ENCODE measurements at places on chromosomes 11 and 22.
A peak's percentile ranks its signal among the peaks of the same experiment; 100 is the strongest.

GRCh38 chr11:73506038-73506437, 91.9 kb downstream of the FAM168A start:
- no peak for DNase-seq

DNA sequence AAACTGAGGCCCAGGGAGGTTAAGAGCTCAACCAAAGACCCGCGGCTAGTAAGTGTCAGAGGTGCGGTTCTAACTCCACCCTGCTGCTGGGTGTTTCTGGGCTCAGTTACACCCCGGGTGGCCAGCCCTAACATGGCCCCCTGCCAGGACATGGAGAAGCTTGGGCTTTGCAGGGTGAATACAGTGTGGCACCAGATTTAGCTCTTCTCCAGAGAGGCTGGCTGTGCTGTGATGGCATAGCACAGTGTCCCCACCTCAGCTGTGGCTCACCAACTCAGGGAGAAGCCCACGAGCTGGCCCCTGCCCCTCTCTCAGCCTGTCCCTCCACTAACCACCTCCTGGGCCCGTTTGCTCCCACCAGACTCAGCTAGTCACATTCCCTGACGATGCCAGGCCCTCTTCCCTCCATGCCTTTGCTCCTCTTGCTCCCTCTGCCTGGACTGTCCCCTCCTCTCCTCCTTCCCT, 7.0 kb downstream of the UCP3 start:
- no peak for DNase-seq

- DNase-seq: peak; percentile 63
Observed at GRCh38 chr22:22060200-22061084, 77.9 kb upstream of the TOP3B start.

- DNase-seq: no peak
Observed at GRCh38 chr11:93648158-93648557, 13.3 kb upstream of the CEP295 start.

- peak; percentile 42 for DNase-seq
Observed at GRCh38 chr11:1218788-1219445, 3.9 kb upstream of the MUC5B start.

GRCh38 chr11:113817162-113817561, 37.6 kb downstream of the CLDN25 start:
- no peak for DNase-seq

- DNase-seq: no peak
Observed at GRCh38 chr22:27625769-27626674, 175.5 kb downstream of the MN1 start.

DNA sequence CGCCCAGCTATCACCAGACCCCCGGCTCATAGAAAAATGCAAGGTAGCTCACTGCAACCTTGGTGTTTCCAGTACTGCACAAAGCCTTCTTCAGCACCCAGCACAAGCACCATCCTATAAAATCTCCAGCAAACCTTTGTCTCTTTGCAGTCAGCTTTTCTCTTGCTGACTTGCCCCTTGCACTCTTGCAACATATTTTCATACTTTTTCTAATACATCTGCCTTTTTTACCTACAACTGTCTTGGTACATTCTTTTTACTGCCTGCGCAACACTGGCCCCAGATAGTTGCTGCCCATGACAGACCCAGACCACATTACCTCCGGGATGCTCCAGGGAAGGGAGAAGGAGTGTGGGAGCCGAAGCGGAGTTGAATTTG, 142.4 kb downstream of the MPPED1 start:
- DNase-seq: no peak

DNA sequence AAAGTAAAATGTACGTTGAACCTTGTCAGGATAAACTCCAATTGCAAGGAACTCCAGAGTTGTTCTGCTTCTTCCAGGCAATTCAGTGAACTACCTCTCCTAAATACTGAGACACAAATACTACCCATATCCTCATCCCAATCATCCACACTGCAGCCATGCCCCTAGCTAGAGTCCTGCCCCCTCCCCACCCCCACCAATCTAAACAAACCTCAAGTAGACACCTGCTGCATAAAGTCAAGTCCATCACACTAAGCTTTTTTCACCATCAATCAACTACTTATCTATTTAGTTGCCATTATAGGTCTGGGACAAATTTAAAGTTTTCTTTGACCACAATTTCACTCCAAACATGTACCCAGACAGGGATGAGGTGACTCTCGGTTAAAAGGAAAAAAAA, 93.2 kb upstream of the APOA1 start:
- peak; percentile 52 for DNase-seq

DNA sequence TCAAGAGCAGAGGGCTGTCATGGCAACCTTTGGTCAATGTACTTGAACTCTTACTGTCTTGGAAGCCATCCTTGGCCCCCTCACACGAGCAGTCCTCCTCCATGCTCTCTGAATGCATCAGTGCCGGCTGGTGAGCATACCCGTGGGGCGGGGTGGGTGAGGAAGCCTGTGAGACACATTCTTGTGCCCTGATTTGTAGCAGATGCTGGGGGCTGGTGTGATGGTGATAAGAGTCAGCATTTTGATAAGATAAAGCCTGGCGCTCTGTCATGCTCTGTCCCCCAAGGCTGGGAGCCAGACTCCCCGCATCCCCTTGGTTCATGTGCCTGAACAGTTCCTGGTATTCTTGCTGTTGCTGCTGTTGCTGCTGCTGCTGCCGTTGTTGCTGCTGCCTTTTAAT, 20.5 kb upstream of the APOA1 start:
- DNase-seq: no peak

GRCh38 chr11:75737314-75737713, 19.7 kb downstream of the MOGAT2 start:
- no peak for DNase-seq

- DNase-seq: no peak
Observed at GRCh38 chr11:12219757-12220156, 109.4 kb downstream of the MICAL2 start.

- no peak for DNase-seq
Observed at GRCh38 chr11:131246156-131246555, 124.3 kb upstream of the NTM start.

- DNase-seq: no peak
Observed at GRCh38 chr11:27420722-27421572, 51.6 kb downstream of the LGR4 start.

DNA sequence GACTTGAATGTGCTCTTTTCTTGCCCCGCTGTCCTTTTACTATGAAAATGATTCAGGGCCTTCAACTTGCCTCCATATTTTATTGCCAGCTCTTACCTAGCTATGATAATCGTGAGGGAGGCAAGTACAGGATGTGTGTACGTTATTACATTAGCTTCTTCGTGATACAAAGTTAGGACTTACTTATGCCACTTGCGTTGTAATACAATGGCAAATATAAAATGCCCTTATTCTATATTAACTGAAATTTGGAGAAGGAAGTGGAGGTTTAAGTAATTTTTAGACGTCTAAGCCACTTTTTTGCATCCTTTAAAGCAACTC, 10.8 kb upstream of the CCT8L2 start:
- DNase-seq: no peak

- peak; percentile 95 for DNase-seq
Observed at GRCh38 chr11:62805076-62805892, at the start of gene NXF1. NXF1 (minus strand) TSS chr11:62805440; CDS start chr11:62805356, 84 bp downstream.

- DNase-seq: no peak
Observed at GRCh38 chr22:23786261-23786710, 480 bp upstream of the SMARCB1 start.

- peak; percentile 80 for DNase-seq
Observed at GRCh38 chr22:50308597-50308935, 1.1 kb upstream of the PLXNB2 start.

DNA sequence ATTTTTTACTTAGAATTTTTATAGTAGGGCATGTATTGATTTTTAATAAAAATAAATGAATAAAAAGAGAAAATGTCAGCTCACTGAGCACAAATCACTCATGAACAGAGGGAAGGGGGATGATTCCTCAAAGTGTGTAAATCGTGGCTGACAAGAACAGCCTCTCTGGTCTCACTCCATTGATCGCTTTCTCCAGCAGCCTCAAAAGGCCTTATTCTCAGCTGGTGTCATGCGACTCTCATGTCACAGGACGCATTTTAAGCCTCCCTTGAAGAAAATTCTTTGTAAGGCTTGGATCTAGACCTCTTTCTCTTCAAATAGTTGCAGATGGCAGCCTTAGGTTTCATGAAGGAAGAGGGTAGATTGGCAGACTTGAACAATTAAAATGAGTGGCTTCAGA, 33.9 kb upstream of the SLC5A12 start:
- no peak for DNase-seq

- DNase-seq: no peak
Observed at GRCh38 chr11:68643585-68643984, 40.8 kb upstream of the GAL start.

DNA sequence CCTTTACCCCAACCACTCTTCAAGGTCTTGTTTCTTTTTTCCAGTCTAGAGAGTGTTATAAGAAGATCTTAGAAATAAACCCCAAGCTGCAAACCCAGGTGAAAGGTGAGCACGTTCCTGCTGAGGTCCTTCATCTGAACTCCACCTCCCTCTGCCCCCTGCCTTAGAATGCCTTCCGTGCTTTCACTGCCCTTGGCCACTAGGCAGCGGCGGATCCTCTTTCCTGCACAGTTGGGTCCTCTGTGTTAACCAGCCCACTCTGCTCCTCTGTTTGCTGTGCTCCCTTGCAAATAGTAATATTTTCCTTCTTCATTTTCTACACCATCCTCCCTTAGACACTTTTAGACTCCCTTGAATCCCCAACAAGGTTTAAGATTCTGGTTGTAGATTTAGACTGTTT, 24.3 kb downstream of the TTC12 start:
- DNase-seq: no peak

GRCh38 chr11:70265341-70265740, 5.1 kb upstream of the PPFIA1 start:
- no peak for DNase-seq

DNA sequence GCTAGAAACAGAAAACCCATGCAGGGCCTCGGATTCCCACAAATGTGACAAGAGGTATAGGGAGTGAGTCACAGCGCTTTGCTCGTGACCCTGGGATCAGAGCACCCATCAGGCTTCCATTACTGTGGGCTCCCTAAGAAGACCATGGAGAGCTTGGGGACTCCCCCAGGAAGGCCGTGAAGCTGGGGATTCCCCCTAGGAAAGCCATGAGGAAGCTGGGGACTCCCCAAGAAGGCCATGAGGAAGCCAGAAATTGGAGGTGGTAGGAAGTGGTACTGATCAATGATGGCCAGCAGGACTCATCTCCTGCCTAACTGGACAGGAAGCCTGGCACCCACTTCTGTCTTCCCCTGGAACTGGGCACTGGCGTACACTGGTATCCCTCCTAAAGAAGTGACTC, 10.1 kb upstream of the DCPS start:
- no peak for DNase-seq

GRCh38 chr11:416757-417621, 2.2 kb upstream of the SIGIRR start:
- DNase-seq: peak; percentile 81

- DNase-seq: no peak
Observed at GRCh38 chr22:34055525-34056200, 135.4 kb upstream of the LARGE1 start.

DNA sequence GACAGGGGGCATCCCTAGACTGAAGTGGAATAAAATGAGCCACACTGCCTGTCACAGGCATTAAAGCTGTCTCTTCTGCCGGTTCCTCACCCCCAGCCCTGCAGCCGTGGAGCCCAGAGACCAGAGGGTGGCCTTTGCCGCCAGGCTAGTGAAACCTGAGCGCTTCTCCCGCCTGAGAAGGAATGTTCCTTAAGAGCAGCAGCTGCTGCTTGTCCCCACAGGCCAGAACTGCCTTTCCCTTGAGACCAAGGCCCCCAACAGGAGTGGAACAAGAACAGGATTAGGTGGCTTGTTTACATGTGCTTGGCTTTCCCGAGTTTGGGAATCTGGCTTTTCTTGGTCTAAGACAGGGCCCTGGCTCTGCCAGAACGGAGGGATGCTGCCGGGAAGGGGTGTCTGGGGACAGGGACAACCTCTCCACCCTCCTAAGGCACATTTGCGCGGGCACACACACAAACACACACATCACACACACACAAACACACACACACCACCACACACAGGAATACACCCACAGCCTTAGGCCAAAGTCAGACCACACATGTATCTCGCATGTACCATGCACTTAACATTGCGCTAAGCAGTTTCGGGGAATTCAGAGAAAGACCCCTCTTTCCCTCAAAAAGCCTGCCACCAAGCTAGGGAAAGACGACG, 91.8 kb downstream of the FEZ1 start:
- no peak for DNase-seq

DNA sequence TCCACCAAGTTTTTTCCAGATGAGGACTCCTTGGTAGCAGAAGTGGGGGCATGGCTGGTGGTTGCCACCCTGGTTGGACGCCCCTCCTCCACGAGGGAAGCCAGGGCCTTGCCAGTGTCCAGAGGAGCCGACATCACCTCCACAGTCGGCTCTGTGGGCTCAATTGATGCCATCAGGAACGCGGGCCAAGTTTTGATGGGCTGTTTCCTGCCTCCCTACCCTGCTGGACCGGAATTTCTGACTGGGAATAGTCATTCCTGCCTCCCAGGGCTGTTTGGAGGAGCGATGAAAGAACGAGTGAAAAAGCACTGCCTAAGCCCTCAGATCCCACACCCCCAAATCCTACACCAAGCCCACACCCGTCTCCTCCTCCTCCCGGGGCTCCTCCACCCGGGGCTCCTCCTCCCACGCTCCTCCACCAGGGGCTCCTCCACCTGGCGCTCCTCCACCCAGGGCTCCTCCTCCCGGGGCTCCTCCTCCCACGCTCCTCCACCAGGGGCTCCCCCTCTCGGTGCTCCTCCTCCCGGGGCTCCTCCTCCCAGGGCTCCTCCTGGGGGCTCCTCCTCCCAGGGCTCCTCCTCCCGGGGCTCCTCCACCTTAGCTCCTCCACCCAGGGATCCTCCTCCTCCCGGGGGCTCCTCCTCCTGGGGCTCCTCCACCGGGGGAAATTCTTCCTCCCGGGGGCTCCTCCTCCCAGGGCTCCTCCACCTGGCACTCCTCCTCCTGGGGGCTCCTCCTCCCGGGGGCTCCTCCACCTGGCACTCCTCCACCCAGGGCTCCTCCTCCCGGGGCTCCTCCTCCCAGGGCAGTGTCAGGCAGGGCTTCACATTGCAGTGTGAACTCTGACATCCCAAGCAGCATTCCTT, 10.0 kb upstream of the PRR5 start:
- no peak for DNase-seq

DNA sequence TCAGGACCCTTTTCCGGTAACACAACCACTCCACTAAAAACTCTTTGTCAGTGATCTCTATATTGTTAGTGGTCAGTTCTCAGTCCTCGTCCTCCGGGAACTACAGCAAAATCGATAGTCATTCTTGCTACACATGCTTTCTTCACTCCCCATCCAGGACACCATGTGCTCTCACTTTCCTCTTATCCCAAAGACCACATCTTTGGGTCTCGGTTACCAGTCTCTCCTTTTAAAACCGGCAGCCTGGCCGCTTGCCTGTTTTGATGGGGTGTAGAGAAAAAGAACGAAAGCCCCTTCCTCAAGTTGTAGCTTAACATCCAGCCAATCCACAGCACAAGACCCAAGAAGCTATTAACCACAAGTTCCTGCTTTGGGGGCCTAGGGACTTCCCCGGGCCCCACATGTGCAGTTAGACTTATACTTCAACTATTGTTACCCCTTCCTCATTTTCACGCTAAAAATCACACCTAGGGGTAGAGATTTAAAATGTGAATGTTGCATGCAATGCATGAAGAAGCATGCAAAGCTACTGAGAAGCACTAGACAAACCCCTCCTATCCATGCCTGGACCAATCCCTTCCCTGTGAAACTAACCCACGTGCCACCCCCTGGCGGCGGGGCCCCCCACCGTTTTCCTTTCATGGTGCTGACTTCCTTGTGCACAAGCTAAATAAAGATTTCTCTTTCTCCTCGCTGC, 1.5 kb upstream of the TOLLIP start:
- peak; percentile 72 for DNase-seq

- no peak for DNase-seq
Observed at GRCh38 chr22:48628891-48629543, 1198.7 kb downstream of the BRD1 start.
